Stimulated activated CD4-positive, alpha-beta T cell treated with anti-CD3 and anti-CD28 coated beads, Interleukin-15, amount 100 ng/mL, for 1 hour (primary cell): ENCODE measurements at places on chromosomes 13 and 19.

DNA sequence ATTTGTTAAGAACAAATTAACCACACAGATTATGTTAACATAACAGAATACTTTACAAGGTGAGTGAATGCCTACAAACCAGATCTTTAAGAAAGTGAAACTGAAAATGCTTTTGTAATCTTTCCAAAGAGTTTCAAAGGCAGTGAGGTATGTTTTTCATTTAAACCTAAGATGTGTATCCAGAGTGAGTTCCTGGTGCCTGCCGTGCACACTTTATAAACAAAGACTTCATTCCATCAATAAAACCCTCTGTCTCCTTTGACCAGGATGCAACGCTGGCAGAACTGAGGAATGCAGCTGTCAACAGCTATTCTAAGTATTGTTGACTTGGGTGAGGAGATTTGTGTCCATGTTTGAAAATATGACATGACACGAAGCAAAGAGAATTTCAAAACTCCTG is 344.6 kb downstream of the DNAJC15 start:
- no peak for DNase-seq

- DNase-seq = no peak
Observed at GRCh38 chr19:31591258-31591657, 242.0 kb upstream of the TSHZ3 start.

DNA sequence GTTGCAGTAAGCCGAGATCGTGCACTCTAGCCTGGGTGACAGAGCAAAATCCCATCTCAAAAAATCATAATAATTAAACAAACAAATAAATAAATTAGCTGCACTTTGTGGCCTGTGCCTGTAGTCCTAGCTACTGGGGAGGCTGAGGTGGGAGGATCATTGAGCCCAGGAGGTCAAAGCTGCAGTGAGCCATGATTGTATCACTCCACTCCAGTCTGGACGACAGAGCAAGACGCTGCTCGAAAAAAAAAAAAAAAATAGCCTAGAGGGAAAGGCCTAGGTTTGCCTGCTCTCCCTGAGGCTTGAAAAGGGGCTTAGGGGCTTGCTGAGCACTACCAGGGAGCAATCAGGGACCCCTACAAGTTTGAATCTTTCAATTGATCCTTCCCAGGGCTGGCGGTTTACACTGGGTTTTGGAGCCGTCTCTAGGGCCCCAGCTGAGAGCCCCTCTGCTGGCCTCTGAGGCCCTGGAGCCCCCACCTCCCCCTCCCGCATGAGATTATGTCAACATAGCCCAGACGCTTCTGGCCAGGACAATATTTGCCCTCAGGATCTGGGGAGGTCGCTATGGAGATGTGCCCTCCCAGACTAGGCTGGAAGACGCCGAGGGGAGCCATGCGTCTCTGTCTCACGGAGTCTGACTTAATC is 10.4 kb upstream of the GIPR start:
- DNase-seq = no peak

DNA sequence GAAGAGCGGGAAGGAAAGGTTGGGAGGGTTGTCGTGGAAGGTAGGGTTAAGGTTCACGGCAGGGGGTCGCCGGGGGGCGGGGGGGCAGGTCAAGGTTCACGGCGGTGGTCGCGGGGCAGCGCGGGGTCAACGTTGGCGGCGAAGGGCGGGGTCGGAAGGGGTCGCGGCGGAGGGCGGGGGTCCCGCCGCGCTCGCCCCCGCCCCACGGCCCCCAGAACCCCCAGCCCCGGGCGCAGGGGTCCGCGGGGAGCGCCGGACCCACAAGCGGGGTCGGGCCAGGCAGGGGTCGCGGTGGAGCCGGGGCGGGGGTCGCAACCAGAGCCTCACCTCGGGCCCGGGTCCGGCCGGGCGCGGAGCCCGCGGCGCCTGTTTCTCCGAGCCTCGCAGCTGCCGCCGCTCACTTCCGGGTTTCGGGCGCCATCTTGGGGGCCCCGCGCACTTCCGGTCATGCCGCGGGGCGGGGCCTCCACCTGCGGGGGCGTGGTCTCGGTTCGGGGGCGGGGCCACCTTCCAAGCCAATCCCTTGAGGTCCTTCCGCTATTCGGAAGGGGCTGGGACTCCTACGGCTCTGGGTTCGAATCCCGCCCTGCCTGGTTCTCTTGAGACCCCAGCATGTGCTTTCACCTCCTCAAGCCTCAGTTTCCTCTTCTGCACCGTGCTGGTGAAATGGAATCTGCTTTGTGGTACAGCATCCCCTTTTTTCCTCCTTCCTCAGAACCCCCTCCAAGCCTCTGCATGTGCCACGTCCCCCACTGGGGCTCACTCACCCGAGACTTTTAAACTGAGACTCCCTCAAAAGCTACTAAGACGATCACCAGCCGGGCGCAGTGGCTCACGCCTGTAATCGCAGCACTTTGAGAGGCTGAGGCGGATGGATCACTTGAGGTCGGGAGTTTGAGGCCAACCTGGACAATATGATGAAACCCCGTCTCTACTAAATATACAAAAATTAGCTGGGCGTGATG is at the start of gene SBNO2:
TSS of gene SBNO2 (minus strand) at position 424 of the 965 bp plus-strand sequence. CDS start 19,992 bp downstream, outside the sequence.
- DNase-seq = peak; percentile 93

DNA sequence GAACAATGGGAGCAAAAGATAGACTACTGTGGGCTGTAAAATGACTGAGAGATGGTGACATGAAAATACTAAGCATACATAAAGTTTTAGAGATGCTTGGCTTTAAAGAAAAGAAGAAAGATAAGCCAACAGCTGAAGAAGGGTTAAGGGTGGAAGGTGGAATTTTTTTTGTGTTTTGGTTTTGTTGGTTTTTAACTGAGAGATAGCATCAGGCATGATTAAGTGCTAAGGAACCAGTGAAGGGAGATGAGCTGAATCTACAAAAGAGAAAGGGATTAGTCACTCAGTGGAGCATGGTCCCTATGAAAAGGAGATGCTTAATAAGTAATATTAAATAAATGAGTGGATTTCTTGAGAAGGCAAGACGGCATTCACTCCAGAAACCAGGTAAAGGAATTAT is 12.5 kb upstream of the TBC1D4 start:
- no peak for DNase-seq

GRCh38 chr13:37383046-37383445 is 215.5 kb downstream of the POSTN start:
- DNase-seq = no peak

- no peak for DNase-seq
Observed at GRCh38 chr13:96011291-96011872, 41.8 kb downstream of the UGGT2 start.

DNA sequence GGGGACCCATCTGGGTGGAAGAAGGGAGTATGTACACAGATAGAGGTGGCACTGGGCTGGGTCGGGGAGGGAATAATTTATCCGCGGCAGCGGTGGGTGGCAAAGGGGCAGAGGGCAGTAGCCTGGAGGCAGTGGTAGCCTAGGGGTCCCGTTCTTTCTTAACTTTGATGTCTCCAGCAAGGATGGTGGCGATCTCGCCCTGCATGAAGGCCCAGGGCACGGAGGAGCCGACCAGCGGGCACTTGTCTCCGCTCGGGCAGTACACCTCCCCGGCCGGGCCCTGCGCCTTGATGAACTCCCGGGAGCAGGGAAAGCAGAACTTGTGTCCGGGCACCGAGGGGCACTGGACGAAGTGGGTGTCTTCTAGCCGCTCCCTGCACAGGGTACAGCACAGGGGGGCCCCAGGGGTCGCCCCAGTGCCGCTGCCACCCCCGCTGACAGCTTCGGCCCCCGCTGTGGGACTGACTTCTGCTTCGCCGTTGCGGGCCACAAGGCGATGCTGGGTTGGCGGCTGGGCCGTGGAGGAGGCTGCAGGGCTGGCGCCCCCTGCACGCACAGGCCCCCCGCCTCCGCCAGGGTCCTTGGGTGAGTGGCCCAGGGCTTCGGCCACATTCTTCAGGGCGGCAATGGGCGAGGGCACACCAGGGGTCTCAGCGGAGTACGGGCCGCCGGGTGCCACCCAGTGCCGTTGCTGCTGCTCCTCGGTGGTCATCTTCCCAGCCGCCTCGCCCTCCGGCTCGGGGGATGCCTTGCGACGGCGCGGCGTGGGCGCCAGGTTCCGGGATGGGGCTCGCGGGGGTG is 1.9 kb downstream of the IRF2BP1 start:
- DNase-seq = no peak

GRCh38 chr13:51632591-51633362 is 48.5 kb downstream of the WDFY2 start:
- no peak for DNase-seq

DNA sequence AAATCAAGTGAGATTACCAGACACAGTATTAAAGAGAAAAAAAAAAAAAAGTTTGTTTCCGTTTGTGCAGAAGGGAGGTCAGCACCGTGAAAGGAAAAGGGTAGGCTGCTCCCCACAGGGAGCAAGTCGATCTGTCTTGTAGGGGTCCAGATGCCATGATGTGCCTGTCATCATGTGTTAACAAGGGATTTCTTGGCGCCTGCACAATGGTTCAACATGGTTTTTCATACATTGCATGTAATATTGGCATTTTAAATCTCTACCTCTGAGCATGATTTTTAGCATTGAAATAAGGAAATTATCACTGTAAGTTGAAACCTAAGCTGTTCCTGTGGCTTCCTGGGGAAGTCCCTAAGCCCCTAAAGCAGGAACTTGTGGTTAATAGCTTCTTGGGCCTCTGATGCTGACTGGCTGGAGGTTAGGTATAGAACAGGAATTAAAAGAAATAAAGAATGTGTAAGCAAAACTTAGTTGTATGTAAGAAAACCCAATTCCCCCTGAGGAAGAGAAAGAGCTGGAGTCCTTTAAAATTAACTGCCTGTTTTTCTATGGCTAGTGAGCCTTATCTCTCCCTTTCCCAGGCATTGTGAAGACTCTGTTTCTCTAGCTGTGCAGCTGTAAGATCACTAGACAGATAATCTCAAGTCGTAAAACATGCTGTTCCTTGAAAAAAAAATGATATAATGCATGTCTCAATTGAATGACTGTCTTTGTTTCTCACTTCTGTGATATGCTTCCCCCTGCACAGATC is 7.4 kb upstream of the FCGBP start:
- DNase-seq = peak; percentile 16

DNA sequence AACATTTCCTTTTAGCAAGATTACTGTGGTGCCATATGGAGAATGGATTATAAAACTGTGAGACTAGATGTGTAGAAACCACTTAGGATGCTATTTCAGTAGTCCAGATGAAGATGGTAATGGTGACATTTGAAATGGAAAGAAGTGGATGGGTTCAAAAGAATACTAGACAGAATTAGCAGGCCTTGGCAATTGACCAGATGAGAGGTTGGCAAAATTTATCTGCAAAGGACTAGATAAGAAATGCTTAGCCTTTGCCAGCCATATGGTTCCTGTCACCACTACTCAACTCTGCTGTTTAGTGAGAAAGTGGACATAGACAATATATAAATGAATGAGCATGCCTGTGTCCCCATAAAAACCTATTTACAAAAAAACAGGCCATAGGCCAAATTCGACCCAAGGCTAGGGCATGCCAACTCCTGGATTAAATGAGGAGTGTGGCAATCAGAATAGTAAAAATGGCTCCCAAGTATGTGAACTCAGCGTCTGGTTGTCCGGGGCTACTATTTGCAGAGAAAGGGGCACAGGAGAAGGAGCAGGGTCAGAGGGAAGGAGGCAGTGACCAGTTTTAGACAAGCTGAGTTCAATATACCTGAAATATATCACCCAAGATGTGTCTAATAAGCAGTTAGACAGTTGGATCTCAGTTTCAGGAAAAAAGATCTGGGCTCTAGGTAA is 98.4 kb downstream of the ENOX1 start:
- DNase-seq = no peak

DNA sequence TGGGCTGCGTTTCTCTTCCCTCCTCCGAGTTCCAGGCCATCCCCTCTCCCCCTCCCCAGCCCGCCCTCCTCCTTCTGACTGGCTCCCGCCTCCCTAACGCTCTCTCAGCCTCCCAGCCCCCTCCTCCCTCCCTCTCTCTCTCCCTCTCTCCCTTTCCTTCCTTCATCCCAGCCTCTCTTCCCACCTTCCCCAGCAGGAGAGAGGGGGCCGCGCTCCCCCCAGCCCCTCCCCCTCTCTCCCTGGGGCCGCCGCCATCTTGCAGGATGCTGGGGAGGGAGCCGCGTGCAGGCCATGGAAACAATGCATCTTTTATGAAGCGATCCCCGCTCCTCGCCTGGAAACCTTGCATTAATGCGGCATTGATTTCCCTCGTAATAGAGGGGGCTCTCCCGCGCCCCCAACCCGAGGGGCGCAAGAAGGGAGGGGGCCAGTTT is 42.6 kb upstream of the ADGRL1 start:
- peak; percentile 37 for DNase-seq
